ENCODE measurements at places on chromosomes 5 and 9.

GRCh38 chr5:17096952-17097695, 120.3 kb upstream of the BASP1 start:
- no peak for DNase-seq

DNA sequence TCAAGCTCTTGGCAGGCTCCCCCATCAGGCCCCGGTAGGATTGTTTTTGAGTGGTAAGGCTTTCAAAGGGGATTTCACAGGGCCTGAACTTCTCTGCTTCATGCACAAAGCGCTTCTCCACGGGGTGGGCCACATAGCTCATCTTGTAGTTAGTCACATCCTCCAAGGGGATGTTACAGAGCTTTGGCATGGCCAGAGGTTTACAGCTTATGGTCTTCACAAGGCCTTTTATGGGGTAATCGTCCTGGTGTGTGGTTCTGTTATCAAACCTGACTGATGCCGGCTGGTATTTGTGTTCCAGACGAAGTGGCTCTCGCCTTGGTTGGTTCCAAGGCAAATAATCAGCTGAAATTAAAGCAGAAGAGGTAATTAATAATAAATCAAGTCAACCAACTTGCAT, 104.3 kb downstream of the SAXO1 start:
- DNase-seq, result no peak

GRCh38 chr5:175922192-175922885, 45.8 kb downstream of the THOC3 start:
- no peak for DNase-seq

DNA sequence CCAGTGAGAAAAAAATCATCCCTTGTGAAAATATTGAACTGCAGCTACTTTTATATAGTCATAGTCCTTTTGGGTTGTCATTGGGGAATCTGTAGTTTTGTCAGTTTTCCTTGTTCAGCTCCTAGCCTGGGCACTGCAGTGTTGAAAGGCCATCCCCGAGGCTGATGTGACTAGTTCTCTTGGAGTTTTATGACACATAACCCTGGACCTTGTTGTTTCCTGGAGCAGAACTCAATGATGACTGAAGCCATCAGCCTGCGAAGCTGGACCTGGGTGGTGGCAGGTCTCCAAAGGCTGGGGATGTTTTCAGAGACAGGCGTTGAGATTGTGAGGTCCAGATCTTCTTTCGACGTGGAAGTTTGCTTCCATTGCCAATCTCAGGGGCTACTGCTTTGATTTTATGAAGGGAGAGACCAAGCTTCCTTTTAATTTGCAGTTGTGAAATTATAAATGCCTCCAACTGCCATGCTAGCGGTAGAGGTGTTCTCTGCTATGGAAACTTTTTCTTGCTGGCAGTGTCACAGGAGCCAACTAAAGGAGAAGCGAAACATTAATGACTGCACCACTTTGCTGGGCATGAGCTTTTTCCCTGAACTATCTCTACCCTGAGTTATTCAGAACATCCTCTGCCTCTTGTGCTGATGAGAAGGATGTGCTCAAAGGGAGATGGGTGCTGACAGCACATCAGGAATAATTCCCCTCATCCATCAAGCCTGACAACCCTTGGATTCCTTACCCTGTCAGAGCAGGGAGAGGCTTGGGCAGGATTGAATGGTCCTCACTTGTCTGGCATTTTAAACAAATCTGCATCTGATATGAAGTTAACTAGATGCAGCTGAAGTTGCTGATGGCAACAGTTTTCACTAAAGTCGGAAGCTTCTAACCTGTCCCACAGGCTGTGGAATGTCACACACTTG, 209.6 kb downstream of the MAST4 start:
- no peak for DNase-seq

DNA sequence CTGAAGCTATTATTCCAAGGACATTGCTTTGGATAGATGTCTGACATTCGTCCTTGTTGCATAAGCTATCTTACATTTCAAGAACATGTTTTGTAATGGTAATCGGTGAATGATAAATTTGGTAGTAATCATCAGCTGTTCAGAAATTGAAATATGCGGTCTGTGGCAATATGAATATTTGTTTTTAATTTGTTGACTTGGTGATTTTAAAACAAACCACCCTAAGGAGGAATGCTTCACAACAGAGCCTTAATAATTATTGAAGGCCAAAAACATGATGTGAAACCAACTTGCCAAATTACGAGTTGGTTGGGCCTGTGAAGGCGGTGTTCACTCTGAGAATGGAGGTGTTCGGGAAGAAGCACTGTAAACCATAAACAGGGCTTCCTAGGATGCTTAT, 149.7 kb upstream of the TUT7 start:
- no peak for DNase-seq

GRCh38 chr9:127927201-127927987, 3.2 kb downstream of the PIP5KL1 start:
- DNase-seq, result no peak

- DNase-seq, result no peak
Observed at GRCh38 chr5:111520908-111521307, 8.6 kb upstream of the STARD4 start.

DNA sequence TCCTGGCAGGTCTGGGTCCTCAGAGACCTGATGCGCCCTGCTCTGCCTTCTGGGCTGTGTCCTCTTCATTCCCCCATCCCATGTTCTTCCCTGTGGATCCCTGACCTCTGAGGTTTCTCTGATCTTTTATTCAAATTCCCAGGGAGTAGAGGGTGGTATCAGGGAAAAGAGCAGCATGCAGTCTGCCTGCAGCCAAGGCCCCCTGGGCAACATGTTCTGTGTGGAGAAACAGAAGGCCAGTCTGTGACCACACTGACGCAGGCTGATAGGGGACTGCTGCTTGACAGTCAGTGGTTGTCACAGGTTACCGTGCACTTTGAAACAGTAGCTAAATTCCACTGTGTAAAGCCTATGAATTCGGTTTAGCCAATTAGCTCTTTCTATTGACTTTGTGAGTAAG, 156.6 kb upstream of the IRX2 start:
- DNase-seq, result no peak

DNA sequence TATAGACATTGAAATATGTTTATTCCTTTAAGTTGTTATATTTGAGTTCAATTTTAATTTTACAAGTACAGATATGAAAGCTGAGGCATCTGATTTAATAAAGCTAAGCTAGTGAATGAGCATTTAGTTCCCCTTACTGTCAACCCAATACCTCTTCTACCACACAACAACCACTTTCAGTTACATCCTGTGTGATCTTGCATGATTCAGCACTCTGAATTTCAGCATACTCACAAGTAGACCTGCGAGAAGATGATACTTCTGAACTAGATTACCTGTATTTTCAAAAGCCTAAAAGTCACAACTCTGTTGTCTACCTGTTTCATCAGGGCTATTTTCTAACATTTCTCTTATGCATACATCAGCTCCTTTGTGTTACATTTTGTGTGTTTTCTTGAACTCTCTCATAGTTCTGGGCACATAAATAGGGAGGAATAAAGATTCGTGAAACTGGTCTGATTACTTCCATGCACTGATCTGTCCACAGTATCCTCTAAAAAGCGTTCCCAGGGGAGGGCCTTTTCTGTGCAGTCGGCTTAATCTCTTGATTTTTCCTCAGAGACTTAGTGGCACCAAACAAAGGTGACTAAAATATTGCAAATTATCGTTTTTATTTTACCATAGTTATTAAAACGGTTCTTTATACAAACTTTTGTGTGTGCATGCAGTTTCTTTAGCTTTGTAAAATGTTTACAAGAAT, 2025.5 kb upstream of the NUDT12 start:
- DNase-seq, result no peak

- no peak for DNase-seq
Observed at GRCh38 chr9:89440951-89441654, 56.8 kb downstream of the SEMA4D start.

DNA sequence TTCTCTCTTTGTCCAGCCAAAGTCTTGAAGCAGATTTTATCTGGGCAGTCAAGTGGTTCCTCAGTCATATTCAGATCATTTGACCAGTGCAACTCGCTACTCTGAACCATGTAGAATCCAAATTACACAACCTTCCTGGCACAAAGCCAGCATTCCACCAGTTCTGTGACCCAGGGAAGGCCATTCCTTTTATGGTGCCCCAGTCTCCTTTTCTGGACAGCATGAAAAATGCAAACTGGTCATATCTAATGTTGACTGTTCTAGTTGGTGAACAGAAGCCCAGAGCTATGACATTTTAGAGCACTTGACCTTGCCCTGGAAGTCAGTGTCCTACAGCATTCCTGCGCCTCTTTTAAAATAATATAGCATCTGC, 364.6 kb downstream of the BRINP1 start:
- DNase-seq, result no peak

GRCh38 chr9:87749335-87750035, 23.6 kb downstream of the CTSL start:
- no peak for DNase-seq

DNA sequence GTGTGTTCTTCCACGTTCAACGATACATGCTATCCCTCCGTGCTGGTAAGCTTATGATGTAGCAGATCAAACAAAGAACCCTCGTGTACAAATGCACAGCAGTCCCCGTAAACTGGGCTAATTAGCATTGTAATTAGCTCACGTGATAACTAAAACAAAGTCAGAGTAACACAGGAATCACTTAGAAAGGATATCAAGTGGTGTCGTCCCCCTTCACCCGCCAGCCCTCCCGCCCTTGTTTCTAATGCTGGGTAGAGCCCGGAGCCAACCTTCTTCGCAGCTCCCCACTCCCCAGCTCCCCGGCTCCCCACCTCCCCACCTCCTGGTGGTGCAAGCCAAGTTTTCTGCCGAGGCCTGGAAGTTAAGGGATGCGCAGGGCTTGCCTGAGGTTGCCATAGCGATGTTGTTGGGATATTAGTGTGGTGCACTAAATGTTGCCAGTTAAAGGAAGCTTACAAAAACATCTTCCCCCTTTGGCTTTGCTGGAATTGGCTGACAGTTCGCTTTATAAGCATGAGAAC, 357.9 kb upstream of the CCNH start:
- peak; percentile 22 for DNase-seq

DNA sequence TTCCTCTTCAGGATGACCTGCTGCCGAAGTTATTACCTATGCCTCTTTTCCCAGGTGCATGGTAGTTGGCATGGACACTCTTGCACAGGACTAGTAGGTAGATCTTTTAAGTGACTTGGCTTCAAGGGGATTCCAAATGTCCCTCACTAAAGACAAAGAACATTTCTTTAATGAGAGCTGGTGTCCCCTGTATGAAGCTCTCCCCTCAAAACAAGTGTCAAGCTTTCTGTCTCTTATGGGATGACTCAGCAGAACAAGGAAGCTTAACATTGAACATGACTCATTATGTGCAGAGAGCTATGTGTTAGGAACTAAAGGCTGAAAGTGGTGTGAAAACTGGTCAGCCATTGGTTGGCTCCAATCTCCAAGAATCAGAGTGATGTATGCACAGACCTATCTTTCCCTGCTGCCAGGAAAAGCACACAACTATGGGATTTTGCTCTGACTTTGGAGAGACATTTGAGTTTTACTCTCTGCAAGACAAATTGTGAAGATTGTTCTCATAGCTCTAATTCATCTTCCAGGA, 120.5 kb downstream of the PRDM6 start:
- DNase-seq, result no peak

- DNase-seq, result no peak
Observed at GRCh38 chr9:30799527-30800101, 1584.8 kb upstream of the ACO1 start.

GRCh38 chr5:57600321-57600720, 117.7 kb upstream of the ACTBL2 start:
- DNase-seq, result no peak

GRCh38 chr9:99071313-99072039, 33.4 kb upstream of the TGFBR1 start:
- peak; percentile 29 for DNase-seq

- no peak for DNase-seq
Observed at GRCh38 chr9:82829818-82830217, 233.1 kb downstream of the RASEF start.

DNA sequence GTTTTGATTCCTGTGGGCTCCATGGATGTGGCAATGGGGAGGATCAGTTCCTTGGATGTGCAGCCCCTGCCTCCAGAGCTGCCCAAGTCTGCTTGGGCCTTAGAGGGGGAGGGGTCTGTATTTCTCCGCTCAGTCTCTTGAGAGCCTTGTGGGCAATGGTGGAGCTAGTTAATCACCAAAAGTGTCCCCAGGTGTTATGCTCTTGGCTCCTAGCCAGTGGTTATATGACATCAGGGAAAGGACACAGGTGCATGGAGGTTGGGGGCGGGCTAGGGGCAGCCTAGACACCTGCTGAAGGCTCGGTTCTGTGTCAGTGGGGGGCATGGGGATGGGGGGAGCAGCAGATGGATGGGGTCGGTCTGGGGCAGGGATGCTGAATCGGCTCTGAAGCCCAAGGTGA, 12.4 kb upstream of the ARAP3 start:
- no peak for DNase-seq

- no peak for DNase-seq
Observed at GRCh38 chr5:65026816-65027548, 258.3 kb downstream of the CWC27 start.

- no peak for DNase-seq
Observed at GRCh38 chr5:82246960-82247574, 31.1 kb downstream of the RPS23 start.

DNA sequence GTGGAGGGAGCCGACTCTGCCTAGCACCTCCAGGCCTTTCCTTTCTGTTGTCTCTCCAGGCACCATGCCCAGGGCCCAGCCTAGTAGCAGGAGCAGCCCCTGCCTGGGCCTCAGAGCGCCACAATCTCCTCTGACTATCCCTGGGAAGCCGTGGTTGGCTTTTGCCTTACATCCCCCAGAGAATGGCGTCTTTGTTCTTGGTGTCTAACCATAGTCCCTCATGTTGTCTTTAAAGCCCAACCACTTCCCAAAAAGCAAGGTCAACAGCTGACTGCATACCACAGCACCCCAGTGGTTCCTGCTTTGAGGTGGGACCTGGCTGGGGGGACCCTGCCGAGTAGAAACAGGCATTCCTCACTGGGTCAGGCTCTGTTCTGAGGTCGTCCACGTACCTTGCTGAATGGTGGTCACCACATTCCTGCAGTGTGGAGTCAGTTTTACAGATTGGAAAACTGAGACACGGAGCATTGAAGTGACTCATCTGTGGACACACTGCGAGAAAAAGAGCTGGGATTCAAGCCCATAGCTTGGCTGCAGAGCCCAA, 13.7 kb upstream of the CERCAM start:
- DNase-seq, result no peak

DNA sequence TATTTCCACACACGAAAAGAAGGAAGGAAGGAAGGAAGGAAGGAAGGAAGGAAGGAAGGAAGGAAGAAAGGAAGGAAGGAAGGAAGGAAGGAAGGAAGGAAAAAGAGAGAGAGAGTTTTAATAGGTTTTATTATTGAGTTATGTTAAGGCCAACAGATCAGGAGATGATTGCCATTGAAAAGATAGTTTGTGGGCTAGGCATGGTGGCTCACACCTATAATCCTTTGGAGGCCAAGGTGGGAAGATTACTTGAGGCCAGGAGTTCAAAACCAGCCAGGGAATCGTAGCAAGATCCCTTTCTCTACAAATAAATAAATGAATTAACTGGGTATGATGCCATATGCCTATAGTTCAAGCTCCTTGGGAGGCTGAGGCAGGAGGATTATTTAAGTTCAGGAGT, 877.2 kb downstream of the TLE4 start:
- no peak for DNase-seq

- DNase-seq, result no peak
Observed at GRCh38 chr9:137194388-137194787, 5.9 kb downstream of the SSNA1 start.

Measured in endothelial cell (in vitro differentiated cells).